ENCODE measurements at places on chromosomes 2 and 18.

DNA sequence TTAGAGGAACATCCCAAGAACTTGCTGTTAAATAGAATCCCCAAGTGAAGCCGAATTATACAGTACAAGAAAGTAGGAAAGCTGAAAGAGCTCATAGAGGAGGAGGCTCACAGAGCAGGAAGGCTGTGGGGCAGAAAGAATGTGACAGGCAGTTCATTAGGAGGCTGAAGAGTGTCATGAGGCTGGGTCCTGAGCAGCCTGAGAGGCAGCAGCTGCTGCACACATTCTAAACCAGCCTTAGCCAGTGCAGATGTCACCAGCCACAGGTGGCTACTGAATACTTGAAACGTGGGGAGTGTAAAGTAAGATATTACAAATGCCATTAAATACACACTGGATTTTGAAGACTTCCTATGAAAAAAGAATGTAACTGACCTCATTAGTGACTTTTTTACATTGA is 490.2 kb upstream of the KLHL29 start:
- peak; percentile 85 for DNase-seq

GRCh38 chr2:229057976-229058553 is 213.0 kb downstream of the PID1 start:
- DNase-seq = no peak

DNA sequence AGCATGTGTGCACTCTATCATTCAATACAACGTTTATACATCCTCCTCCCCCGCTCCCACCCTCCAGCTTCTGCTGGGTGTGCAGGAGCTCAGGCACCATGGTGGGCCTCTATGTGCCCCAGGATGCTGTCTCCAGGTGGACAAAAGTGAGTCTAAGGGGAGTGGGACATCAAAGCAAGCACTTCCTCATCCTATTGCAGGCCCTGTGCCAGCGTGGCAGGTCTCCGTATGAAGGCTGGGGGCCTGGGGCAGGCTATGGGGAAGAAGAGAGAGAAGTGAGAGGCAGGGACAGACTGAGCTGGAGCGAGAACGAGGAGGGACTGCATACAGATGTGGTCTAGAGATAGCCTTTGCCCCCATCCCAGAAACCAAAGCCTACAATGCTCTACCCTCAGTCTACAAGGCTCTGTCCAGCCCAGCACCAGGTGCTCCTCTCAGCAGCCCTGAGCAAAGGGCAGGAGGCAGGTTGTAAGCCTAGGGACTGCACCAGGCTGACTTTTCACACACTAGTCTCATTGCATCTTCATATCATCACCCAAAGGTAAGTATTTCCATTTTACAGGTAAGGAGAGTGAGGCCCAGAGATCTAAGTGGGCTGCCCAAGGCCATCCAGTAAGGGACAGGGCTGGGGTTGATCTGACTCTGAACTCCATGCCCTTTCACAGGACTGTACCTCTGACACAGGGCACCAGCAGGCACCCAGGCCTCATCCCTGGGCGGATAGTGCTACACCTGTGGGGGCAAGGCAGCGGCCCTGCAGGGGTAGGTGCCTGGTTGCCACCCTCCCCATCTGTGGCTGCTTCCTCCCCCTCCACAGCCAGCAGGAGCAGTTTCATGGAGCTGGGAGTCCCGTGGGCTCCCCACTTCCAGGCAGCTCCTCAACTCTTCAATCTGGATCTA is 14.0 kb upstream of the ARID5A start:
- DNase-seq = no peak

GRCh38 chr2:44748-45341 is 1.5 kb downstream of the FAM110C start:
- DNase-seq = no peak

DNA sequence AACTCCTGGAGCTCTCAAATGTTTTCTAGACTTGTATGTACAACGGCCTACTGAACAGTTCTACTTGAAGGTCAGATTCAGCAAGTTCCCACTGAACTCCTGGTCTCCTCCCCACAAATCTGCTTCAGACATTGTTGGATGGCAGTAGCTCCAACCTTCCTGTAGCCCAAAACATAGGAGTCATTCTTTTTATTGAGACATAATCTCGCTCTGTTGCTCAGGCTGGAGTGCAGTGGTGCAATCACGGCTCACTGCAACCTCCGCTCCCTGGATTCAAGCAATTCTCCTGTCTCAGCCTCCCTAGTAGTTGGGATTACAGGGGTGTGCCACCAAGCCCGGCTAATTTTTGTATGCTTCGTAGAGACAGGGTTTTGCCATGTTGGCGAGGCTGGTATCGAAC is 47.3 kb downstream of the QPCT start:
- DNase-seq = no peak

- no peak for DNase-seq
Observed at GRCh38 chr2:44083054-44083453, 85.6 kb upstream of the PPM1B start.

GRCh38 chr2:23268467-23269263 is 116.3 kb upstream of the KLHL29 start:
- DNase-seq = no peak

- DNase-seq = no peak
Observed at GRCh38 chr18:63028380-63028779, 291.2 kb downstream of the BCL2 start.

DNA sequence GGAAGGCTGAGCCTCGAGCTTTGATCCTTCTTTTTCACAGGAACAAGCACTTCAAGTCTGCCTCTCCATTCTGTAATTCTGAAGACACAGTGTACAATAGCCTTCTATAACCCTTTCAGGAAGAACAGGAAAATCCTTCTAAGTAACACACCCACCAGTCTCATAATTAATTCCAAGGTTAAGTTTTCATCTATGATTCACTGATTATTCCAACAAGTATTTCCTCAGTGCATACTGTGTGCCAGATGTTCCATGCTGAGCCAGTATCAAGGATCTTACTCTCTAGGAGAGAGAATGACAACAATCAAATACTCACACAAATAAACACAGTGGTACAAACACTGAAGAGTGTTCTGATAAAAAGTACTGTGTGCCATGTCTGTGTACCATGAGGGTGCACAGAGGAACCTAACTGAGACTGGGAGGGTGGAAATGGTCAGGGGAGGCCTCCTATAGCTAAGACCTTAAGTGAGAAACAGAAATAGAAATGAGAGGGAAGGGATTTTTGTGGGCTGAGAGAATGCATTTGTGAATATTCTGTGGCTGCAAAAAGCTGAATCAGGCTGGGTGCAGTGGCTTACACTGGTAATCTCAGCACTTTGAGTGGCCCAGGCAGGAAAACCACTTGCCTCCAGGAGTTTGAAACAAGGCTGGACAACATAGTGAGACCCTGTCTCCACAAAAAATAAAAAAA is 7.3 kb upstream of the MTLN start:
- no peak for DNase-seq

DNA sequence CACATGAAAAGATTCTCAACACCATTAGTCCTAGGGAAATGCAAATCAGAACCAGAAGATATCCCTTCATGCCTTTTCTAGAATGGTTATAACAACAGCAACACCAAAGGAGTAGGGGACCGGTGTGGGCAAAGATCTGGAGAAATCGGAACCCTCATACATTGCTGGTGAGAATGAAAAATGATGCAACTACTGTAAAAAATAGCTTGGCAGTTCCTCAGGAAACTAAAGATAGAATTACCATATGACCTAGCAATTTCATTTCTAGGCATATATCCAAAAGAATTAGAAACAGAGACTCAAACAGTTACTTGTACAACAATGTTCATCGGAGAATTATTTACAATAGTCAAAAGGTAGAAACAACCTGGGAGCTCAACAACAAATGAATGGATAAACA is 29.2 kb upstream of the CDH7 start:
- DNase-seq = peak; percentile 21

GRCh38 chr2:138493334-138493733 is 8.2 kb upstream of the SPOPL start:
- no peak for DNase-seq

DNA sequence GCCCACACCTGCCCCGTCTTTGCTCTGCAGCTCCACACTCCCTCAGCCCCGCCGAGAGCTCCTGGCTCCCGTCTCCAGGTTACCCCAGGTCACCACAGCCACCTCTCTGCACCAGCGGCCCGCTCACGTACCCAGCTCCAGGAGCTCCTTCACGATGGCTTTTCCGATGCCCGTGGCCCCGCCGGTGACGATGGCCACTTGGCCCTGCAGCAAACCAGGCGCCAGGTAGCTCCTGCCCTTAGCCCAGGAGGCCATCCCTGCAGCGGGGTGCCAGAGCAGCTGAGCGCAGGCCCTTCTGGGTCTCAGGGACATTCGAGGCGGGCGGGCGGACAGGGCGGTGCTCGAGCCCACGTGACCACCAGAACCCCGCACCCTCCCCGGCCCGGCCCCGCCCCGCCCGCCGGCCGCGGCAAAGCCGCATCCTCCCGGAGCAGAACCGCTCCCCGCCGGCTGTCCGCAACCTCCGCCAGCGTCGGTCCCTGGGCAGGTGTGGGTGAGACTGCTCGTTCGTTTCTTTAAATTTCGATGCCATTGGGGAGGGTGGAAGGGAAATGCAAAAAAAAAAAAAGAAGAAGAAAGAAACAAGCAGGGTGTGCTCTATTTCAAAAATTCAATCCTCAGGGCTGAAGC is at the start of the genes PECR and TMEM169:
TSS of gene PECR (minus strand) at position 323 of the 630 bp plus-strand sequence. CDS start at position 255, 68 bp downstream.
TSS of gene TMEM169 (plus strand) at position 433 of the 630 bp plus-strand sequence. CDS start 14,045 bp downstream, outside the sequence.
- DNase-seq = peak; percentile 73

GRCh38 chr2:64036034-64036705 is 16.9 kb upstream of the VPS54 start:
- DNase-seq = no peak

- DNase-seq = no peak
Observed at GRCh38 chr2:240462707-240463273, 27.3 kb downstream of the GPC1 start.

- no peak for DNase-seq
Observed at GRCh38 chr2:145221032-145221431, 701.1 kb upstream of the ZEB2 start.

DNA sequence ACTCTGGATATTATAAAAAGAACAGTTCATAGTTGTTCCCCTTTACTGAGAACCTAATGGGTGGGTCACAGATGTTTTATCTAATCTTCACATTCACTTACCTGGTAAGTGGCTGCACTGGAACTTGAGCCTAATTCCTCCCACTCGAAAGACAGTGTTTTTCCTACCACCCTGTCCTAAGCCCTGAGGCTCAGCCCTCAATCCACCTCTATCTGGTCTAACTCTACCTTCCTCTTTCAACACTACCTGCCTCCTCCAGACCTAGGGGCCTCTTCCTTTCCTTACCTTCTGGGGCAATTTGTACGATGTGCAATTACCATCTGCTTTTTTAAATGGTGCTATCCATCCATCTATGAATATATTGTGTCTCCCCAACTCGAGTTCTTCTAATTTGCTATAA is 9.7 kb upstream of the KIF3C start:
- DNase-seq = no peak

- DNase-seq = no peak
Observed at GRCh38 chr2:122062506-122062905, 307.1 kb downstream of the TSN start.

DNA sequence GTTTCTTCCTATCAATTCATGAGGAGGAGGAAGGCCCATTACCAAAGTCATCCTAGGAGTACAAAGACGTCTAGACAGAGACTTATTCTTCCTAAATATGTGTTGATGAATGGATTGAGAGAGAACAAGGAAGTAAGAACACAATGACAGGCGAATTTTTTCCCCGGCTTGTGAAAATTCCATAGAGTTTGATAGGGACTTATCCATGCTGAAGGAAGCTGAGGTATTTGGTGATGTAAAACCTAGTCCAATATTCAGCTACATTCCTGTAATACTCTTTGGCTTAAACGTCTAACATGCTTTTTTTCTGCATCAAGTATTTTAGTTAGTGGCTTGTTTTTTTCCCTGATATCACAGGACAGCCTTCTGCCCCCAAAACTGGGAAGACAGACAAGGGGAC is 121.9 kb upstream of the MYT1L start:
- no peak for DNase-seq

DNA sequence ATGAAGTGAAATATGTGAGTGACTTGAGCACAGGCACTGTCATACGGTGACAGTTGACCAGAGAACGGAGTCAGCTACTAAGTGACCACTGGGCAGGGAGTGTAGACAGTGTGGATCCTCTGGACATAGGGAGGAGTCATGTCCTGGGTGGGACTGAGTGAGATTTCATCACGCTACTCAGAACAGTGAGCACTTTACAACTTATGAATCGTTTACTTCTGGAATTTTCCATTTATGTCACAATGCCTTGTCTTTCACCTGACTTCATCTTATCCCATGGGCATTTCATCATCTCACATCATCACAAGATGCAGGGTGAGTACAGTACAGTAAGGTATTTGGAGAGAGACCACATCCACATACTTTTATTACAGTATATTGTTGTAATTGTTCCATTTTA is 29.0 kb downstream of the PTPRM start:
- DNase-seq = no peak

GRCh38 chr2:27264253-27264752 is 1.5 kb upstream of the SLC30A3 start:
- DNase-seq = no peak

DNA sequence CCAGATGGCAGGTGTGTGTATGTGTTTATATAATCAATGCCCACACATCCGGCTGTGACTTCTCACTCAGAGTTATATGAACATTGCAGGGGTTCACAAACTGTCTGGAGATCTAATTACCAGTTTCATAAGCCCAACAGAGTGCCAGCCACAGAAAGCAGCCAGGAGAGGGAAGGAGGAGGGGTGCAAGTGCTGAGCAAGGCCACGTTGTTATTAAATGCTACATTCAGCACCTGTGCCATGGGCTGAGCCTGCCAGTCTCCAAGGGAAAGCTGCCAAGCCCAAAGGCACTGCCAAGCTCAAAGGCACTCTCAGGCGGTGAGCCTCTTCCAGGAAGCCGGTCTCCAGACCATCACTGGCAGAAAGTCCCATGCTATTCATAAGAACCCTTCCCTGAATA is 17.4 kb downstream of the XDH start:
- no peak for DNase-seq

- DNase-seq = no peak
Observed at GRCh38 chr2:105674859-105675541, 69.7 kb upstream of the NCK2 start.

DNA sequence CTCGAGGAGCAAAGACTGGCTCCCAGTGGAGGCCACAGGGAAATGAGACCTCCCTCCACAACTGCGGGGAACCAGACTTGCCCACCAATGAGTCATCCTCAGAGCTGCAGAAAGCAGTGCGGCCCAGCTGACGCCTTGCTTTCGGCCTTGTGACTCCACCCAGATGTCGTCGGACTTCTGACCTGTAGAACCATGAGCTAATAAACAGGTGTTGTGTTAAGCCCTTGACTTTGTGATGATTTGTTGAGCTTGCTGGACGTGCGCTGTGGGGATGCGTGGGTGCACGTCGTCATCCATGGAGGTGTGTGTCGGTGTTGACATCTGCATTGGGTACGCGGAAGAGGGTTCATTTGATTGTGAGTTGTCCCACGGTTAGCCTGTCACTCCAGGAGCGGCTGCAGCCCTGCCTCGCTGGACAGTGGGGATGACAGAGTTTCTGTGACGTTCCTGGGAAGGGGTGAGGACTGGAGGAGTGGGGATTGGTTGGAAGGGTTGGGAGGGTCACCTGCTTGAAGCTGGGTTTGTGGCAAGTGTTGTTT is 154.1 kb downstream of the SH3BP4 start:
- no peak for DNase-seq

DNA sequence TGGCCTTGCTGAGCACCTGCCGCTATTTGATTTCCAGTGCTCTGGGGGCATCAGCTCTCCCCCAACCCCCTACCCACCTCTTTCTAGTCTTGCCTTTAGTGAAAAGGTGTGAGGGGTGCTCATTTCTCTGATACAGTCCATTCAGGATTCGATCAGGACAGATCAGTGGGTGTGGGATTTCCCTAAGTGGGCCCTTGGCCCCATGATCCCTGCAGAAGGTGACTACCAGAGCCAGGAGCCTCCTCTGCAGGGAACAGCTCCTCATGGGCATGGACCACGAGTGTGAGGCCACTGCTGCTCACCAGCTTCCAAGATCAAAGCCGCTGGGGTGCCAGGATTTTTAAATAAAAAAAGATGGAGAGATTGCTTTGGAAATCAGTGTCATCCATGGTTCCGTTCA is 835.2 kb upstream of the ID2 start:
- no peak for DNase-seq

Data from NCI-H1694 treated with DMSO at 0.1 percent for 48 hours (cell line).